ENCODE measurements at places on chromosomes 2 and 18.

DNA sequence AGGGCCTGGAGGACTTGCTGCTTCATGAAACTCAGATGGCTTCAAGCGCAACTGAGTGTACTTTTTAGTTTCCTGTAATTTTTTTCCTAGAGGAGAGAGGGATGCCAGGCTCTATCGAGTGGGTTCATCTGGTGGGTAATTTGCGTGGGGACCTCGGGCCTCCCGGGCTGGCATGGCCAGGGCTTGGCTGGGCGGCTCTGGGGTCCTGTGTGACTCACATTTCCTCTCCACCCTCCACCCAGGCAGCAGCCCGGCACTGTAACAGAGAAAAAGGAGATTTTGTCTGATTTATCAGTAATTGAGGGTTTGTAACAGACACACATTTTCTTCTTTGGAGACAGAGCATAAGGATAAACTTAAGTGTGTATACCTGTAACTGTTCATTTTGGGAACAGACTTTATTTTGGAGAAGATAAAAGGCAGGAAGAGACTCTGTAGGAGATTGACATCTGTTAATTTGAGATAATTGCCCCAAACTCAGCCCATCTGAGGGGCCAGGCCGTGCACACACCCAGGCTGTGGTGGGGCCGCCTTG lies 64.3 kb downstream of the NFATC1 start:
- no peak for DNase-seq

GRCh38 chr2:46252891-46253659 lies 44.1 kb upstream of the EPAS1 start:
- DNase-seq, result no peak

GRCh38 chr2:70643715-70644114 lies 90.1 kb upstream of the TGFA start:
- no peak for DNase-seq

DNA sequence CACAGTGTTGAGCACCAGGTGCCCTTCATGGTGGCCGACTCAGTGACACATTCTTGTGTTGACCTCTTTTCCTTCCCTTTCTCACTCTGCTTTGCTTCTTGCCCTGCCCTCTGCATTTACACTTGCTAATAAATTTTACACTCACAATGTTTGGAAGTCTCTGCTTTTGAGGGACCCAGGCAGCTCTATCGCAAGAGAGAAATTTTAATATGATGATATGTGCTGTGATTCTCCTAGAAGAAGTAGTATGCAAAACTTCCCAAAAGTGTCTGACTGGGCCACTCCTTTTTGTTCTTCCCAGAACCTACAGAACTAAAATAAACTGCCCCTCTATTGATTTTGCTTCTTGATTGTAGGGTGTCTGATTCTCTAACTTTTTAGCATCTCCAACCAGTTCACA lies 135.0 kb downstream of the IRS1 start:
- no peak for DNase-seq

DNA sequence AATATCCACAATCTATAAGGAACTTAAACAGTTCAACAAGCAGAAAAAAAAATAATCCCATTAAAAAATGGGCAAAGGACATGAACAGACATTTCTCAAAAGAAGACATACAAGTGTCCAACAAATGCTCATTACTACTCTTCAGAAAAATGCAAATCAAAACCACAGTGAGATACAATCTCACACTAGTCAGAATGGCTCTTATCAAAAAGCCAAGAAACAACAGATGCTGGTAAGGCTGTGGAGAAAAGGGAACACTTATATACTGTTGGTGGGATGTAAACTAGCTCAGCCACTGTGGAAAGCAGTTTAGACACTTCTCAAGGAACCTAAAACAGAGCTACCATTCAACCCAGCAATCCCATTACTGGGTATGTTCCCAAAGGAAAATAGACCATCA lies 7.2 kb upstream of the CRYGB start:
- no peak for DNase-seq

DNA sequence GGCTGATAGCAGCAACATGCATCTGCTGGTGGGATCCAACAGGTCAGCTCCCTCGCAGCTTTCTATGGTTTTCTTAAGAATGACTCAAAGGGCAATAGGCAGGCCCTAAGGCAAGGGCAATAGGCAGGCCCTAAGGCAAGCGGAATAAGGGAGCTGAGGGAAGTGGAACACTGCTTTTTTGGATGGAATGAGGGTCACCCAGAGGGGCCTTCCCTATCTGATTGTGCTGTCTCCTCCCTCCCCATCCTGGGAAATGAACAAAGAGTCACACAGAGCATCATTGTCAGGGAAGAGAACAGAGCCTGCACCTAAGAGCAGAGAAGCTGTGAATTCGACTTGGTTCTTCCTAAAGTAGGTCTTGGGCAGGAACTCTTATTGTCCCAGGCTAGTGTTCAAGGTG lies 43.3 kb upstream of the PTPRM start:
- DNase-seq, result no peak

DNA sequence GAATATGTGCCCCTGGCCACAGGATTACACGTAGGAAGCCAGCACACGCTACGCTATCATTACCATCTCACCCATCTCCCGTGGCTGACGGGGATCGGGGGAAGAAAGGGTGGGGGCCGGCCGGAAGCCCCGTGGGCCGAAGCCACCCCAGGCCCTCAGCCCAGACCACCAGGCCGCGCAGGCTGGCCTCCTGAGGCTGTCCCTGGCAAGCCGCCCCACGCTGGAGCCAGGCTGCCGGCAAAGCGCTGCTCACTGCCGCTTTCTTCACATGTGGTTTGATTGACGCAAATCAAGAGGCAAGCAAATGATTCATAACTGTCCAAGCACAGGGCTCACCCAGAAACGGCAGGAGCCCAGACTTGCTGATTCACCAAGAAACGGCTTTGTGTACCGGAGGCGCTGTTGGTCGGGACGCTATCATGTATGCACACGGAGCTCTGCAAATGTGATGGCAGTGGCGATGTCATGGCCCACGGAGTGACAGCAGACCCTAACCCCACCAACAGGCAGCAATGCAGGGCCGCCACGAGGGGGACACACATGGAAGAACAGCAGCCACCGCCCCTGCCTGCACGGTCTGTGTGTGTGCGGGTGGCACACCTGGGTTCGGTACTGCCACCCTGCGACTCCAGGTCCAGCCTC lies 125.7 kb downstream of the HDAC4 start:
- DNase-seq, result peak; percentile 81

GRCh38 chr2:44267796-44268648 lies 7.3 kb upstream of the SLC3A1 start:
- DNase-seq, result no peak

DNA sequence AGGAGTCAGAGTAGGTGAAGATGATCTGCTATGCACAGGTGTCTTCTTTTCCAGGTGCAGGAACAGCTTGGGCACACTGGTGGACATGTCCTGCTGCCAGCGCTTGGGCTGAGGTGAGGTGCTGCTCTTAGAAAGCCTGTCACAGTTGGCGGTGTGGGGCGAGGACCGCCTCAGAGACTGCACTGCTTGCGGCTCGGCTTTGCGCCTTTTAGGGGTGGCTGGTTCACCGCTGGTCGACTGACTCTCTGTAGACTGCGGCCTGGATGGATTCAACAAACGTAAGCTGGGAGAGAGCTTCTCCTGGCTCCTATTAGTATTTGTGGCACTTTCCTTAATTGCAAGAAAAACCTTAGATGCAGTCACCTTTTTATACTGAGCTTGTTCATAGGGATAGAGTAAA lies 1.7 kb downstream of the MSL3B start:
- no peak for DNase-seq

DNA sequence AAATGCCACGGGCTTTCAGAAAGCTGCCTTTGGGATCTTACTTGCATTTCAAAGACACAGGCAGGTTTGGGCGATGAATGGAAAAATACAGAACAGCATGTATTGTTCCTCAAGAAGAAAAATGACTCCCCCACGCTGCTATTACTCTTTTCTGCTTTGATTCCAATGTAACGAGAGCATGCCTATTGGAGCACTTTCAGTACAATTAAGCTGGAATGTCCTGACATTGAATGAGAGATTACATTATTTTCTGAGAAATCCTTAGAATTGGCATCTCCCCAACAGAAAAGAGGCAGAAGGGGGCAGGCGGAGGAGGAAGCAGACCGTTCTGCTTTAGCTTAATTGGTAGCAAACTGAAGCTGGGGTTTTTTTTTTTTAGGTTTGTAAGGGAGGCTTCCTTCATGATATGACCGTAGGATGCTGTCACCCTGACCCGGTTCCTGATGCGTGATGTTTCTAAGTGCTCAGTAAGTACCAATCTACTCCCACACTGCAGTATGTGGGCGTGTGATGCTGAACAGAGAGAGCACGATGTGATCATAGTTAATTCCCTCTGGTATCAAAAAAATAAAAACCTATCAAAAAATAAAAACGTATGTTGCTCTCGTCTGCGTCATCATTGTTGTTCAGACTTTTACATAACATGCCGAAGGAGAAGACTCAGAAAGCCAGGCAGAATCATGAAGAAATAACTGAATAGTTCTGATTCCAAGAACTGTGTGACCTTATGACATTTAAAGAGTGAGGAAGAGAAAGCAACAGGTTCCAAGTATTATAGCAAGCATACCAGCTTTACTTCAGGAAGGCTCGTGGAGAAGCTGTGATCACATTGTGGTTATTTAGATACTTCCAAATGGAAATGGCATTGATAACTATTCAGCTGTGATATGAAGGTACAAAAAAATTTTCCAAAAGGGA lies 40.5 kb downstream of the LONRF2 start:
- no peak for DNase-seq

GRCh38 chr2:16288371-16289112 lies 348.2 kb downstream of the MYCN start:
- no peak for DNase-seq

DNA sequence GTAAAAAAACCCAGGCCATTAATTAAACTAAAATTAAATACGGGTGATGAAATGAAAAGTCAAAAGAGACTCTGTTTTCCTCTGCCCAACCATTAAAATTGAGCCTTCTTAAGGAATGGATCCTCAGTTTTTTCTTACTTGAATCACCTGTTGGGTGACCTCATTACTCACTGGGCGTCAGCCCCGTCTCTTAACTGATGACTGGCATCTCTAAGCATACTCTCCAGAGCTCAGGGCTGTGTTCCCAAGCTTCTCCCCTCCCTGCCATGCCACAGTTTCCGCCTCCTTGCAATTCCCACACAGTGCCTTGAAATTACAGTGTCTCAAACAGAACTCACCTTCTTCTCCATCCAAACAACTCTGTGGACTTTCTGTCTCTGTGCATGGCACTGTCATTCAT lies 421.1 kb upstream of the CELF4 start:
- DNase-seq, result no peak

DNA sequence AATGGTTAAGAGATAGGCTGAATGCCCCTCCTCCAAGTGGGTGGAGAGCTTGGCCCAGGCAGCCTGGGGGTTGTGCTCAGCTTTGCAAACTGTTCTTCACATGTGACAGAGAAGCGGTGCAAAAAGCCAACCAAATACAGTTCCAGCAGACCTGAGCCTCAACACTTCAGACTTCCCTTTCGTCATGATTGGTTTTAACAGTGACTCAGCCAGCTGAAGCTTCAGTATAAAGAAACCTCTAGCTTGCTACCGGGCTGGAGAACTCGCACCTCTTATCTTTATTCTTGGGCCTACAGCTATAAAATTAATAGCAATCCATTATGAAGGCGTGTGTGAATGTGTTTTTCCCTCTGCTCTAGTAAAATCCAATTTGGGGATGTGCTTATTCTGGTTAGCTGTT lies 20.0 kb downstream of the SETBP1 start:
- DNase-seq, result no peak

- no peak for DNase-seq
These were observed 277.2 kb upstream of the TMEFF2 start for GRCh38 chr2:192471982-192472381.

DNA sequence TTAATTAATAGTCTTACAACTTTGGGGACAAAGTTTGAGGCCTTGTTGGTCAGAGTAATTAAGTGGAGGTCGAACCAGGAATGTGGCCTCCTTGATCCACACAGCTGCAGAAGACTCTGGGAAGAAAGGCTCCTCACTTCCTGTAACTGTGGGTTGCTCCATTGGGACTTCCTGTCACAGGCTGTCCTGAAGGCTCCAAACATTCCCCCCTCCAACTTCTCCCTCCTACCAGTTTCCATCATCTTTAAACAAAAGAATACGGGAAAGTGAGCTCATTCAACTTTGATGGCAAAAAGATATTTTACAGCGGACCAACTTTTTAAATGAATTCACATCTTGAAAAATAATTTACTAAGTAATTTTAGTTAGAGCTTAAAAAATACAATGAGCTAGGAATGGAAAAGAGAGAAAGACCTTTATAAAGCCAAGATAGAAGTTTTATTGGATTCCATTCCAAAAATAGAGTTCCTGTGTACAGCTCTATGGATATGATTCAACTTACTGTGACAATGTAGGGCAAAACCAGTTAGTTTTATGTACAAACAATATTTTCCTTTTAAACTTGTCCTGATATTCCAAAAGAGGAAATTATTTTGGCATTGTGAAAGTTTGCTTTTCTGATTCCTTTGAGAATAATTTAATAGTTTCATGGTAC lies 212.0 kb upstream of the NABP1 start:
- no peak for DNase-seq

- no peak for DNase-seq
These were observed 1351.6 kb upstream of the NRXN1 start for GRCh38 chr2:52383541-52383940.

DNA sequence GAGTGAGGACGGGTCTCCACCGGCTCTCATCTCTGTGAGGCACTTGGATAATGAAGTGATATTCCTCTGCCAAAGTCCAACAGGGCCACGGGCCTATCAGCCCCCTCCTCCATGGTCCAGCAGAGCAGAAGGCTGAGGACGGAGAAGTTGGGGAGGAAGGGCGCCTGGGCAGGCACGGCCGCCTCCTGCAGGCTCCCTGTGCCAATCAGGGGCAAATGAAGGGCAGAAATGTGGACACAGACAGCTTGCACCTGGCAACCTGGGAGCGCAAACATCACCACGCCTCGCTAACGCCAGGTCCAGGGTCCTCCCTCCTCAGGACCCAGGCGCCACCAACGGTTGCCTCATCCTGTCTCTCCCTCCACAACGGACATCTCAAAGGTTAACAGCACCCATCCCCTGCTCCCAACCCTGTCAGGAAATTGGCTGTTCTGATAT lies 24.3 kb downstream of the SMAD7 start:
- DNase-seq, result no peak

DNA sequence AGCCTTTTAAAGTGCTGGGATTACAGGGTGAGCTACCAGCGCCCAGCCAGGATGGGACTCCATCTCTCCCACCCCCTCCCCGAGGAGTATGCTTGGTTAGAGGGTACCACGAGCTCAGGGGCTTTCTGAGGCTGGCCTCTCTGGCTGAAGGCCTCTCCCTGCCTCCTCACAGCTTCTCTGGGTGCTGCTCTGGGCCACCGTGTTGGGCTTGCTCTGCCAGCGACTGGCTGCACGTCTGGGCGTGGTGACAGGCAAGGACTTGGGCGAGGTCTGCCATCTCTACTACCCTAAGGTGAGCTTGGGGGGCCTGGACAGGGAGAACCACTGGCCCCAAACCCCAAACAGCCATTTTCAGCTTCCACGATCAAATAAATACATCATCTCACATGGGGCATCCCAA lies 2.9 kb downstream of the SLC11A1 start:
- no peak for DNase-seq

DNA sequence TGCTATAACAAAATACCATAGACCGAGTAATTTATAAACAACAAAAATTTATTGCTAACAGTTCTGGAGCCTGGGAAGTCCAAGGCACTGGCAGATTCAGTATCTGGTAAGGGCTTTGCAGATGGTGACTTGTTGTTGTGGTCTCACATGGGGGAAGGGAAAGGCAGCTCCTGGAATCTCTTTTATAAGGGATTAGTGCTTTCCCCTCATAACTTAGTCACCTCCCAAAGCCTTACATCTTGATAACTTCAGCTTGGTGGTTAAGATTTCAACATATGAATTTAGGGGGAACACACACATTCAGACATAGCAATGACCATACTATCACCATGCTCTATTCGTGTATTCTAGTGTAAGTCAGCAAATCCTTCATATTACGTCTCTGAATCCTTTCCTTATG lies 447.6 kb upstream of the TCF4 start:
- no peak for DNase-seq
